ENCODE measurements at places on chromosomes 5 and 9. TPM values are rescaled to one million over a fixed set of nuclear protein-coding genes. Genes with fewer than 3 reads are reported as not detected.

DNA sequence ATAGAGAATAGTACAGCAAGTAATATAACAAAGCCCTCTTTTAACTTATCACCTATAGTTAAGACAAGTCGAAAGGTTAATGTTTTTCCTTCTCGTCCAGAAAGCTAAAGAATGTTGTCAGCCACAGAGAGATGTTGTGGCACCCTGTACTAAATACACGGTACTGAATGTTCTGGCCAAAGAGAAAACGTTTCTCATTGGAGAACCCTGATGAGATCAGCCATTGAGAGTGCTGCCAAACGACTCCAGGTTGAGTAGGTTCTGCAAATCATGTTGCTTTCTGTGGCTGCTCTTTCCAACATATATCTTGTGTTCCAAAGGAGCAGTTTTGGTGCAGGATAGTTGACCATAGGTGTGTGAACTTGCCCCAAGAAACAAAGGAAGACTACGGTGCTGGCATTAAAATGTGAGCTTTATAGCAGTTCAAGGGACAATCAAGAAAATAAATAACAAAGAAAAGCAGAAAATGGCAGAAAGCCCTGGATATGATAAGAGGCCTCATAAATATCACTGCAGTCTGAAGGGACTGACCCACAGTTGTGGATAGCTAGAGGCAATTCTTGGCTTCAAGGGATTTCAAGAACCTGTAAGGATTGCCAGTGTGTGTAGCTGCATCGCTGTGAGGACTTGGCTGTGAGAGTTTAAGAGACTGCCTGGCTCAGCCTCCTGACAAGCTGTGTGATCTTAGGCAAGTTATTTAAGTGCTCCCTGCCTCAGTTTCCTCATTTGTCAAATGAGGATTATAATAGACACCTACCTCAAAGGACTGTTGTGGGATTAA, 102.7 kb downstream of the ARHGEF28 start:
- no peak for DNase-seq
- H3K4me3 ChIP-seq, result no peak overlapping the region
- no peak overlapping the region for H3K27ac ChIP-seq
- no peaks in the 10 kb centered on the region for H3K27me3 ChIP-seq
- H3K4me1 ChIP-seq, result peaks cover 2% of the 10 kb centered on the region
- no peaks in the 10 kb centered on the region for H3K36me3 ChIP-seq

- H3K4me1 ChIP-seq, result peaks cover 2% of the 10 kb centered on the region
- H3K4me3 ChIP-seq, result no peak overlapping the region
- no peak overlapping the region for H3K27ac ChIP-seq
Measured at GRCh38 chr5:176440927-176441706, 7.1 kb upstream of the FAF2 start.

DNA sequence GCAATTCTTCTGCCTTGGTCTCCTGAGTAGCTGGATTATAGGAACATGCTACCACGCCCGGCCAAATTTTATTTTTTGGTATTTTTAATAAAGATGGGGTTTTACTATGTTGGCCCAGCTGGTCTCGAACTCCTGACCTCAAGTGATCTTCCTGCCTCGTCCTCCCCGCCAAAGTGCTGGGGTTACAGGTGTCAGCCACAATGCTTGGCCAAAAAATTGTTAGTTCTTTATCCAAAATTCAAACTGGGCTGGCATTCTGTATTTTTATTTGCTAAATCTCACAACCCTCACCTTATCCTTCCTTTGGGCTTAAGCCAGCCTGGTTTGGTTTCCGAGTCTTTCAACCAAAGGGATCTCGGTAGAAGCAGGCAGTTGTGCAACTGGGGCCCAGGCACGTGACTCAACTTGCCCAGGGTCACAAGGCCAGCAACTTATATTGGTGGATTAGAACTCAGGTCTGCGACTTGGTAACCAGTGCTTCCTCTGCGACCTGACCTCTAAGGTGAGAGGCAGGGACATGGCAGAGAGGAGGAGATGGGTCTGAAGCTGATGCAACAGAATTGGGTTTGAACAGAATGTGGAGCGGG, 26.5 kb upstream of the BOD1 start:
- H3K4me3 ChIP-seq, result no peak overlapping the region
- H3K27me3 ChIP-seq, result no peaks in the 10 kb centered on the region
- DNase-seq, result no peak
- H3K36me3 ChIP-seq, result no peaks in the 10 kb centered on the region
- H3K4me1 ChIP-seq, result no peaks in the 10 kb centered on the region
- H3K27ac ChIP-seq, result no peak overlapping the region

DNA sequence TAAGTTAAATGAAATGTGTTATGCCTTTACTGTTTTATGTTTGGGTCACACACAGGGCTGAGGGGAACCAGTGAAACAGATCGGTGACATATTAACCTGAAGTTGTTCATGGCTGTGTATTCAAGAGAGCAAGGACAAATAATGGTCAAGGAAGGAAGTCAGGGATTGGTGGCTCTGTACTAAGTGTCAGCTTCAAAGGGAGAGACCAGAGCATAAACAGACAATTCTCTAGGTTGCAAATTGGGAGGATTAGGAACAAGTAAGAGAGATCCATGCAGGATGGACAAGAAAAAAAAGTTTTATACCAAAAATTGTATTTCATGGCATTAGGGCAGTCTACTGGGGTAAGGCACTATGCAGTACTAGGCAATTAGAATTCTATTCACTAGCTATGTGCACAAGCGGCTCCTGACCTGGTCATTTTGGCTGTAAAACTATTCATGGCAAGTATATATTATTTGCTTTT, 156.3 kb downstream of the PLPPR1 start:
- no peak for DNase-seq
- no peak overlapping the region for H3K4me3 ChIP-seq
- H3K4me1 ChIP-seq, result no peaks in the 10 kb centered on the region
- no peaks in the 10 kb centered on the region for H3K27me3 ChIP-seq
- H3K27ac ChIP-seq, result no peak overlapping the region
- no peaks in the 10 kb centered on the region for H3K36me3 ChIP-seq

DNA sequence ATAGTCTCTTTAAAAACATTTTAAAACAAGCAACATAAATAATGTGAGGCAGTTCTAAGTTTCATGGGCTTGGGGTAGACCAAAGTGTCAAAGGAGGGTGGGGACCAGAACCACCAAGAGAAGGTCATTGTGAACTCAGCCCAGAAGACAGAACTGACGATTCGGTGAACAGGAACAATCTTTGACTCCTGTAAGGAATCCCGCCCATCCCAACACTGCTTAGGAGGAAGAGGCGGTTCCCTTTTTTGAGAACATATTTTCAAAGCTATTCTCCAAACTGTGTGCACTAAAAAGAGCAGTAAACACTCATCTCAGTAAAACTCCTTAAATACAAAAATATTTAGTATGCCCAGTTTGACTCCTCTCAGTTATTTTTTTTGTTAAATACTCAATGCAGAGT, 176.5 kb upstream of the TLE4 start:
- H3K27ac ChIP-seq, result no peak overlapping the region
- H3K4me3 ChIP-seq, result no peak overlapping the region
- no peak for DNase-seq
- H3K36me3 ChIP-seq, result no peaks in the 10 kb centered on the region
- no peaks in the 10 kb centered on the region for H3K27me3 ChIP-seq

- no peaks in the 10 kb centered on the region for H3K27me3 ChIP-seq
- H3K4me1 ChIP-seq, result peaks cover 16% of the 10 kb centered on the region
- no peak overlapping the region for H3K4me3 ChIP-seq
- no peaks in the 10 kb centered on the region for H3K36me3 ChIP-seq
Measured at GRCh38 chr9:114902786-114903524, 27.4 kb downstream of the TNFSF8 start.

- no peaks in the 10 kb centered on the region for H3K27me3 ChIP-seq
- H3K27ac ChIP-seq, result peak overlapping the region; percentile 66
- peak; percentile 74 for DNase-seq
- H3K36me3 ChIP-seq, result no peaks in the 10 kb centered on the region
- H3K4me1 ChIP-seq, result peaks cover 12% of the 10 kb centered on the region
Measured at GRCh38 chr9:76817489-76817888, 53.3 kb downstream of the PCA3 start.

DNA sequence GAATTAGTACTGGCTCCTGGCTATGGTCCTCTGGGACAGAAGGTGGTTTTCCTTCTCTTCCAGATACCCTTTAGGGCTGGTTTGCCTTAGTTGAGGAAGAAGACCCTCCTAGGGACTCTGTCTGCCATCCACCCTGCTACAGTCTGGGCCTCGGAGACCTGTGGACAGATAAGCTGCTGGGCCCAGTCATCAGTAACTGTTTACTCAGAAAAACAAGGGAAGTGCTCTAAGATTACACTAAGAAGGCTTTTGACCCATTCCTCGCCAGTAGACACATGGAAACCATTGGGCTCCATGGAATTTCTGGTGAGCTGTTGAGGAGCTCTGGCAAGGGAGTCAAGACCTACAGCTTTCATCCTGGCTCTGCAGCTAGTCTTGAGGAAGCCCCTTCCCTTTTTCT, 31.2 kb downstream of the LARP1 start:
- DNase-seq, result peak; percentile 19
- H3K27me3 ChIP-seq, result no peaks in the 10 kb centered on the region
- no peak overlapping the region for H3K4me3 ChIP-seq
- peaks cover under 1% of the 10 kb centered on the region for H3K36me3 ChIP-seq

GRCh38 chr9:129720181-129720864, 32.5 kb downstream of the PTGES start:
- no peak for DNase-seq
- H3K4me1 ChIP-seq, result peaks cover 4% of the 10 kb centered on the region
- H3K36me3 ChIP-seq, result no peaks in the 10 kb centered on the region
- no peaks in the 10 kb centered on the region for H3K27me3 ChIP-seq
- H3K27ac ChIP-seq, result no peak overlapping the region

ZNG1F gene
- 3.8 TPM for total RNA-seq

RPS14 gene
- total RNA-seq, result 4,466 TPM

LECT2 gene
- total RNA-seq, result not detected

SPATA31D4 gene
- not detected for total RNA-seq

PCDHA13 gene
- total RNA-seq, result under 0.01 TPM

All from fibroblast of lung (primary cell).